ENCODE measurements at places on chromosomes 2 and 18.

DNA sequence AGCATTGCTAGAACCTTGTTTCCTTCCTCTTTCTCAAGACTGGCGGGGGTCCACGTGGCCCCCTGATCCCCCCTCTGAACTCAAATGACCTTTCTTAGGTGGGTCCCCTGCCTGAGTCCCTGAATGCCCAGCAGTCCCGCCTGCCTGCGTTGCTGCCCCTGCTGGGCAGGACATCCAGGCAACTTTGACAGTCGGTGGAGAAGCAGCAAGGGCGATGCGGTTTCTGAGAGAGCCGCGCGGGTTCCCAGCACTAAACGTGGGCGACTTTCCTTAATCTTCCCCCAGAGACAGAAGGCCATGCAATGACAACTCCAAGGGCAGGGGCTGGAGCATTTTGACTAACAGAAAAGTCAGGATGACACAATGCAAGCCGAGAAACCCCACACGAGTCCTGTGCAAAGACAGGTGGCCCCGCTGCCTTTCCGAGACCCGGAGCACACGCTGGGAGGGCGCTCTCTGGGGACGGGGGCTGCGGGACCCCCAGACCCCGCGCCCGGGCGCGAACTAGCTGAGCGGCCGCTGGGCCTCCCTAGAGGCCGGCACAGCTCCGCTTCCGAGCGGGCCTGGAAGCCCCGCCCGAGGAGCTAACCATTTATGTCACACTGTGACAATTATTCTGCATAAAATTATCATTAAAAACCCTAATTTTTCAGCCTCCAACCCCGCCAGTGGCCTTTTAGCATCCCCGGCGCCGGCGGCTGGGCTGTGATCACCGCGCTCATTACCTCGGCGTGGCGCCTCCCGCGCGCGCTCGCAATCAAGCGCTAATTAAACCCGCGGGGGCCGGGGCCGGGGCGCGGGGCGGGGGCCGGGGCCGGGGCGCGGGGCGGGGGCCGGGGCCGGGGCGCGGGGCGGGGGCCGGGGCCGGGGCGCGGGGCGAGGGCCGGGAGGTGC is 27.4 kb downstream of the ASB18 start:
- no peak for DNase-seq

DNA sequence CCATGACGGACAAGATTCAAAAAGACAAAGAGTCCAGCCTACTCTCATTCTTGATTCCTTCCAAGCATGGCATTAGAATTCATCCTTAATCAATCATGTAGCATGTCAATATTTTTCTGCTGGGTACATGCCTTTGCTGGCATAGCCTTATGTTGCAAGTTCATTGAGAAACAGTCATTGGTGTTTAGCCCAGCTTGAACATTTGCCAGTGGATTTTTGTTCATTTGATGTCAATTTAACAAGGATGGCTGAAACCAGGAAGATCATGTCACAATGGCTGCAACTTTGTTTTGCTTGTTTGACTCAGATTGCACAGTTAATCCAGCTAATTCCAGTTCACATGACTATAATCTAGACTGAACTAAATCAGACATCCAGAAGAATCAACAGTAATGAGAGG is 1132.2 kb downstream of the LRP1B start:
- DNase-seq = no peak

DNA sequence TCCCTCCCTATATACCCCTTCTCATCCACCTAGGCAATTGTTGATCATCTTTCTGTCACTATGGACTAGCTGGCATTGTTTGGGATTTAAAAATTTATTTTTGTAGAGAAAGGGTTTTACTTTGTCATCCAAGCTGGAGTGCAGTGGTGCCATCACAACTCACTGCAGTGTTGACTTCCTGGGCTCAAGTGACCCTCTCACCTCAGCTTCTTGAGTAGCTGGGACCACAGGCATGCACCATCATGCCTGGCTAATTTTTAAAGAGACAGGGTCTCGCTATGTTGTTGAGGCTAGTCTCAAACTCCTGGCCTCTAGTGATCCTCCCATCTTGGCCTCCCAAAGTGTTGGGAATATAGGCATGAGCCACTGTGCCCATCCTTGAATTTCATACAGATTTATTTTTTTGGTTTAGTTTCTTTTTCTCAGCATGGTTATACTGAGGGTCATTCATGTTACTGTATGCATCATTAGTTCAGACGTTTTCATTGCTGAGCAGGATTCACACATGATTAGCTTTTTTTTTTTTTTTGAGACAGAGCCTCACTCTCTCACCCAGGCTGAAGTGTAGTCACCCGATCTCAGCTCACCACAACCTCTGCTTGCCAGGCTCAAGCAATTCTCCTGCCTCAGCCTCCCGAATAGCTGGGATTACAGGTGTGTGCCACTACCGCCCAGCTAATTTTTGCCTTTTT is 8.6 kb upstream of the PCARE start:
- DNase-seq = no peak

DNA sequence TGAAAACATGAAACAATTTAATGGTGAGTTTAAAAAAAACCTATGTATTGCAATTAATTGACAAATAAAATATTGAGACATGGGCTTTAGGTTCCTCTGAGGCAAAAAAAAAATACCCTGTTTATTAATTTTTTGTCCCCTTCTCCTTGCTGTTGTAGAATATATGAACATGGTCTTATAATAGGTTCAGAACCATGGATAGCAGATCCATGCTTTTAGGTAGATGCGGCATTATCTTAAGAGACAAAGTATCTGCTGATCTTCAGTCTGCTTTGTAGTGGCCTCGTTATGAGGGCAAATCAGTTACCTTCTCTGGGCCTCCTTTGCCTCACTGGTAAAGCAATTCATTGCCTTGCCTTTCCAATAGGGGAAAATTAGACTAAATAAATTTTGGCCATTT is 850.7 kb downstream of the NRXN1 start:
- no peak for DNase-seq

DNA sequence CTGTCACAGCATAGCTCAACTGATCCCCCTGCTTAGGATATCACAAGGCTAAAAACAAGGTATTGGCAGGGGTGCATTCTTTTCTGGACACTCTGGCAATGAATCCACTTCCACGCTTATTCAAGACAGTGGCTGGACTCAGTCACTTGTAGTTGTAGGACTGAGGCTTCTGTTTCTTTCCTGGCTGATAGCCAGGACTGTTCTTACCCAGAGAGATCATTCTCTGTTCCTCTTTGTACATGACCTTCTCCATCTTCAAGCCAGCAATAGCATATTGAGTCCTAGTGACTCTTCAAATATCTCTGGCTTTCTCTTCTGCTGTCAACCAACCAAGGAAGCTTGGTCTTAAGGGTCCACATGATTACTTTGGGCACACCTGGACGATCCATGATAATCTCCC is 241.3 kb downstream of the RBM43 start:
- no peak for DNase-seq

DNA sequence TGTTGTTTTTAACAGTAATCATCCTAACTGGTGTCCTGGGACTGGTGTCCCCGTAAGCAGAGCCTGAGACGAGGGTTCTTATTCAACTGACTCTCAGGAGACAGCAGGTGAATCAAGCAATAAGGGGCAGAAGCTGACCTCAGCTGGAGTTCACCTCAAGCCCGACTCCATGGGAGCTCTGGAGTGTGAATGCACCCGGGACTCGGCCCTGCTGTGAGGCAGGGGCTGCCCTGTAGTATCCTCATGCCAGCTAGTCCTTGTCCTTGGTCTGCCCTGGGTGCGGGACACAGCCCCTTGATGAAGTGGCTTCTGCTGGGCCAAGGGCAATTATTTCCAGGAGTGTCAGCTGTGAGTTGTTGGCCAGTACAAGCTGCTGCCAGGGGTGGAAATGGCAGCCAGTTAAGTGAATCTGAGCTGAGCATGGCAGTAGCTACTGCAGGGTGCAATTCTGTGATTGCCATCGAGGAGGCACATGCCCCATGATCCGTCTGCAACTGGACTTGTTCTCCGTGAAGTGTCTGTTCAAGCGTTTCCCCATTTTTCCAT is 54.9 kb upstream of the OTOS start:
- no peak for DNase-seq

GRCh38 chr18:68623342-68623741 is 91.6 kb downstream of the TMX3 start:
- DNase-seq = peak; percentile 12

DNA sequence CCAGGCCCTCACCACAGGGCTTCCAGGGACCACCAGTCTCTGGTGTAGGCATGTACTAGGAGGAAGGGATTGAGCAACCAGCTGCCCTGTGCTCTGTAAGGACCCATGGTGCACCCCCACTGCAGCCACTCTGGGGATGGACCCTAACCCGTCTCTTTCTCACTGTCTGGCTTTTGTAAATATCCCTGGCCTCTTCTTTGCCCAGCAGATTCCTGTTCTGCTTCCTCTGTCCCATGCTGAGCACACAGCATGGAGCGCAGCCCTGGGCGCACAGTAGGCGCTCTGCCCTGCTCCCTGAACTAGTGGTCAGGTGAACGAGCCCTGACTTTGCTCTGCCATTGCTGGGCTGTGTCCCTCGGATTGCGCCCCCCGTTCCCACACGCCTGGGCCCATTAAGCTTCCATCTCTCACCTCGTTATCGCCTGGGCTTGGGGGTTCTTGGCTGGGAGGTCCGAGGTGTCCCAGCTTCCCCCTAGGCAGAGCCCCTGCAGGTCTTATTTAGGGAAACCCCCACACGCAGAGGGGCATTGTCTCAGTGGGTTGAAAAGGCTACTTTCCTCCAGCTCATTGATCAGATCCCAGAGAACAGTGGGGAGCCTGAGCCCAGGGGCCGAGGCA is 162.1 kb downstream of the MYCN start:
- DNase-seq = no peak

GRCh38 chr2:98736464-98736889 is 5.5 kb upstream of the MGAT4A start:
- DNase-seq = no peak

- no peak for DNase-seq
Measured at GRCh38 chr2:21367421-21367820, 243.7 kb downstream of the TDRD15 start.

DNA sequence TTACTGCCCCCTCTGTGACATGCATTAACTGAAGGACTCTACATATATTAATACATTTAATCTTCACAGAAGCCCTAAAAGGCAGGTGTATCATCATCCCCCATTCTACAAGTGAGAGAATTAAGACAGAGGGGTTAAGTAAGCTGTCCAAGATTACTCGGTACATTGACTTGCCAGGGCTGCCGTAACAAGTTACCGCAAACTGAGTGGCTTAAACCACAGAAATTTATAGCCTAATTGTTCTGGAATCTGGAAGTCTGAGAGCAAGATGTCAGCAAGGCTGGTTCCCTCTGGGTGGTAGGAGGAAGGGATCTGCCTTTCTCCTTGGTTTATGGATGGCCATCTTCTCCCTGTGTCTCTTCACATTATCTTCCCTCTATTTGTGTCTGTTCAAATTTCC is 605.5 kb downstream of the EPHA4 start:
- no peak for DNase-seq

- no peak for DNase-seq
Measured at GRCh38 chr2:128427413-128427755, 108.7 kb upstream of the HS6ST1 start.

DNA sequence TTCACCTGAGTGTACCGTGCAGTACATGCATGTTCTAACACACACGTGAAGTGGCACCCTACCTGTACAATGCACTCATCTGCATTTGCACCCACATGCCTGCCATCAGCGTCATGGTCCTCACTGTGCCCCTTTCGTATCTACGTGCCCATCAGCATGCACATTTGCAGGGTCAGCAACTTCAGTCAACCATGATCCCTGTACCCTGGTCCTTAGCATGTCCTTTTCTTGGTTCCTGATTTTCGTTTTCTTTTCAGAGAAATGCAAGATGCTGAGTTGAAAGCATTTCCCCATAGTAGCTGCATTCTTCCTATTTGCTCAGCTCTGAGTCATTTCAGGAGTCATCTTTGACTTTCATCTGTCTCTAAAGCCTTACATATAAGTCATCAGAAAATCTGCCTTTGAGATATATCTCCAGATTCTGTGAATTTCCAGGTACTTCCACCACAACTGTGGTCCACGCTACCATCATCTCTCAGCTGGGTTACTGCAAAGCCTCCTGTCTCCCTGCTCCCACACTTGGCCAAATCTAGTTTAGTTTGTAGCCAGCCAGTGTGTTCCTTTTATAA is 14.7 kb upstream of the PUM2 start:
- DNase-seq = peak; percentile 56

GRCh38 chr2:69933839-69934613 is 19.1 kb downstream of the MXD1 start:
- DNase-seq = peak; percentile 32

DNA sequence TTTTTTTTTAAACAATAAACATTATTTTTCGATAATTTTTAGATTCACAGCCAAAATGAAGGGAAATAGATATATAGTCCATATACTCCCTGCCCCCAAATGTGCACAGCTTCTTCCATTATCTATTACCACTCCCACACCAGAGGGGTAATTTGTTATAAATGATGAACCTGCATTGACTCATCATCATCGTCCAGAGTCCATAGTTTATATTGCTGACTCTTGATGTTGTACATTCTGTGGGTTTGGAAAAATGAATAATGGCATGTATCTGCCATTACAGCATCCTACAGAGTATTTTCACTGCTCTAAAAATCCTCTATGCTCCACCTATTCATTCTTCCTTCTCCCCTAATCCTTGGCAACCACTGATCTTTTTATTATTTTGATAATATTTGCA is 121.5 kb downstream of the LTBP1 start:
- no peak for DNase-seq

DNA sequence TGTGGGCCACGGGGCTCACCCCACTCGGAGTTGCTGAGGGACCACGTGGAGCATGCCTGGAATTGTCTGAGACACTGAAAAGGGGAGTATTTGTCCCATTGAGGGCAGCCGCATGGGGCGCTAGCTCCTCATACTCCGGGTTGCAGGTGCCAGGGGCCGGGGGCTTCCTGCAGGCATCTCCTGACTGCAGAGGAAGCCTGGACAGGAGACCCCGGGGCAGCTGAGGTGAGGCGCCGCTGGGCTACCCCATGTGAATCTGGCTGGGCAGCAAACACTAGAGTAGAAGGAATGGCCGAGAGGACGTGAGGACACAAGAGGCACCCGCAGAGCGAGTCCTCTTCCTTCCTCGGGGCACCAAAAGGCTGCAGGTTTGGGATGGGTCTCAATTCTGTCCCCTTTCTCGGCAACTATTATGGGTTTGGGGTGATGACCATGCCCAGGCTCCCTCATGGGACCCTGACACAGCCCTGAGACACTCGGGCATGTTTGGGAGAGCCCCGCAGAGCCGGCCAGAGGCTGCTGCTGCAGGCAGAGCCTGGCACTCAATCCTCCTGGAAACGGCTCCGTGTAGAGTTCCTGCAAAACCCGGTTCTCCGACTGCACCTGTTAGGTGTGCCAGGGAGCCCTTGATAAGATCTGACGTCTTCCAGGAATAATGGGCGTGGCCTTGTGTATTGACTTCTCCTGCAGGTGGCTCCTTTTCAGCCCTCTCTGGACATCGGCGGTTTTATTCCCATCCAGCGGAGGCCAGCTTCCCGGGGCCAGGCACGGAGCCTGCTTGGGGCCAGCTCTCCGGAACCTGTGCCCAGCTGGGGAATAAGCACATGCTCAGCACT is 77.0 kb downstream of the CTIF start:
- no peak for DNase-seq
